BJ (cell line): ENCODE measurements at places on chromosomes 7 and 10. TPM values are rescaled to one million over a fixed set of nuclear protein-coding genes. Genes with fewer than 3 reads are reported as not detected.

DNA sequence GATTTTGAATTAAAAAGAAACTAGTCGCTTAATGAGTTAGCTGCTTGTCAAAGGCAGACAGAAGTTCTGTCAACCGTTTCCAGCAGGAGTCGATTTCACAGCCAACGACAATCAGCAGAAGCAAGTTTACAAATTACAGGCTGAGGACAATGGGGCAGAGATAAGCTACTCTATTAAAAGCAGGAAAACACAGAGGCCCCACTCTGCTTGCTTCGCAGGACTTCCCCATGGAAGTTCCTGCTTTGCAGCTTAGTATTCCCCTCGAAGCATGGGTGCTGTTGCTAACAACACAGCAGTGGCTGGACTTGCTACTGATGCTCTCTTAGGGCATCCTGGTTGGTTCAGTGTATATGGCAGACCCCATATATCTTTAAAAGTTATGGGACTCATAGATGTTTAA lies 50.8 kb upstream of the KLF6 start:
- no peak for DNase-seq

GRCh38 chr7:34844936-34845665 lies 187.1 kb downstream of the NPSR1 start:
- DNase-seq: no peak

- DNase-seq: no peak
Measured at GRCh38 chr7:55086413-55087201, 67.8 kb downstream of the EGFR start.

- DNase-seq: no peak
Measured at GRCh38 chr7:151378496-151379192, 31.2 kb downstream of the WDR86 start.

GRCh38 chr10:70130878-70131559 lies 1.6 kb downstream of the AIFM2 start:
- DNase-seq: peak; percentile 49

DNA sequence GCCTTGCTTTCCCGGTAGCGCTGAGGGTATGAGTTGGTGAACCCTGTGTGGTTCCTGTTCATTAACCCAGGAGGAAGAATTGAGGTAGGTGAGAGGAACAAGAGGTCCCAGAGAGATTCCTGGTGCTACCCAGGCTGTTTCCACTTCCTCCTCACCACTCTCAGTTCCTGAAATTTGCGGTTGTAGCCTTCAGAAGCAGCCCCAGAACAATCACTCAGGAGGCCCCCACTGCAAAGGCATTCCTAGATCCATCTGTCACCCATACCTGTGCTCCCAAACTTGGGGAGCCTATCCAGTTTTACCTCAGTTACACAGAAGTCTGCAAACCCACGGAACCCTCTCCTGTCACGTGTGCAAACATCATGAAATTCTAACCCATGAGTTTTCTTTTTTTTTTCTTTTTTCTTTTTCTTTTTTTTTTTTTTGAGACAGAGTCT lies 9.0 kb upstream of the PIP4K2A start:
- no peak for DNase-seq

CCL24 gene
- polyA plus RNA-seq: not detected in 2 replicates

POM121C gene
- 7.4 and 7.9 TPM in 2 replicates for polyA plus RNA-seq

GHRHR gene
- polyA plus RNA-seq: not detected in 2 replicates

LRRC18 gene
- not detected in 2 replicates for polyA plus RNA-seq

GOT1 gene
- polyA plus RNA-seq: 41.4 and 53.3 TPM in 2 replicates
